Naive thymus-derived CD8-positive, alpha-beta T cell (primary cell): ENCODE measurements at places on chromosomes 1 and 21. TPM values are rescaled to one million over a fixed set of nuclear protein-coding genes. Genes with fewer than 3 reads are reported as not detected.
A peak's percentile ranks its signal among the peaks of the same experiment; 100 is the strongest.

The AMY2A gene
- not detected for polyA plus RNA-seq

The NUAK2 gene
- polyA plus RNA-seq, result 14.3 TPM

DNA sequence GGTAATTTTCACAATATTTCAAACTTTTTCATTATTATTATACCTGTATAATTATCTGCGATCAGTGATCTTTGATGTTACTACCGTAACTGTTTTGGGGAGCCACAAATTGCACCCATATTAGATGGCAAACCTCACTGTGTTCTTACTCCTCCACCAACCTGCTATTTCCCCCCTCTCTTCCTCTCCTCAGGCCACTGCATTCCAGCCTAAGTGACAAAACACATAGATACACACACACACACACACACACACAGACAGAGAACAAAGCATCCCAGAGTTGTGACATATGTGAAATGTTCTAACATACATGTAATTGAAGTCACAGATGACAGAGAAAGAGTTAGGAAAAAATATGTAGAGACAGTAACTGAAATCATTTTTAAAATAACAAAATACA is 18.5 kb downstream of the COP1 start:
- no peaks in the 10 kb centered on the region for H3K27me3 ChIP-seq
- peak overlapping the region; percentile 36 for H3K27ac ChIP-seq
- peaks cover 29% of the 10 kb centered on the region for H3K4me1 ChIP-seq
- H3K36me3 ChIP-seq, result peaks cover 9% of the 10 kb centered on the region
- peak overlapping the region; percentile 1 for H3K4me3 ChIP-seq
- no peak for DNase-seq

- peaks cover 14% of the 10 kb centered on the region for H3K27me3 ChIP-seq
- H3K4me1 ChIP-seq, result no peaks in the 10 kb centered on the region
- no peak for DNase-seq
- H3K4me3 ChIP-seq, result no peak overlapping the region
- no peaks in the 10 kb centered on the region for H3K36me3 ChIP-seq
- H3K27ac ChIP-seq, result no peak overlapping the region
Observed at GRCh38 chr1:65946376-65946775, 153.7 kb downstream of the PDE4B start.

DNA sequence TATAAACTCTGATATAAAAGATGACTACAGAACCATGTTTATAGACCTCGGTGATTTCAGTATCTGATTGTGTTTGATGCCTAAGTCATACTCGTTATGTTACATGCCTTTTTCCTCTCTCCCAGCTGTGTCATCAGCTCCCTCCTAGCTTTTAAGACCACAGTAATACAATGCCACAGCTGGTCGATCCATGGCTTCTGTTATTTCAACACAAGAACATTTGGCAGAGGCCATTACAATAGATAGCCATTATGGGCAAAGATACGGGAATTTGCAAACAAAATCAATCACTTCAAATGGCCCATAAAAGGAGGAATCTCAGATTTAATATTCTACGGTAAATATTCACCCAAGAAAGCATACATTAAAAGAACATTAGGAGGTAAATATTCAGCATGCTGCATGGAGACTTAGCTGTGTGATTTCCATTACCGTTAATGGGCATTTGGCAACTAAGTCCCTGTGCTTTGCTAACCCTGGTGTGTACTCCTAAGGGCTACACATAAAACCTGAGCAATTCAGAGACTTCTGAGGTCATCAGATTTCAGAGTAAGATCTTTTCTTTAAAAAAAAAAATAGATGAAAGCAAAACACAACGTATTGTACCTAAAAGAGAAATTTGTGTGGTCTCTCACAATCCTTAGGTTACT is 153.4 kb downstream of the PIGK start:
- no peaks in the 10 kb centered on the region for H3K36me3 ChIP-seq
- no peak overlapping the region for H3K4me3 ChIP-seq
- H3K27me3 ChIP-seq, result no peaks in the 10 kb centered on the region

GRCh38 chr1:68294367-68295066 is 62.2 kb upstream of the WLS start:
- H3K27me3 ChIP-seq, result peaks cover 19% of the 10 kb centered on the region
- H3K4me3 ChIP-seq, result no peak overlapping the region
- no peak overlapping the region for H3K27ac ChIP-seq
- no peak for DNase-seq

GRCh38 chr1:208239473-208240381 is 4.5 kb downstream of the PLXNA2 start:
- H3K4me1 ChIP-seq, result peaks cover 30% of the 10 kb centered on the region
- DNase-seq, result no peak
- H3K27me3 ChIP-seq, result peaks cover 15% of the 10 kb centered on the region

GRCh38 chr1:155938220-155938627 is 3.2 kb upstream of the RXFP4 start:
- peaks cover 2% of the 10 kb centered on the region for H3K36me3 ChIP-seq
- DNase-seq, result peak; percentile 57
- H3K27me3 ChIP-seq, result no peaks in the 10 kb centered on the region
- peak overlapping the region; percentile 7 for H3K27ac ChIP-seq

GRCh38 chr21:45632637-45633251 is 10.8 kb upstream of the PCBP3 start:
- peaks cover 2% of the 10 kb centered on the region for H3K27me3 ChIP-seq
- DNase-seq, result no peak
- no peak overlapping the region for H3K4me3 ChIP-seq
- H3K36me3 ChIP-seq, result no peaks in the 10 kb centered on the region
- no peak overlapping the region for H3K27ac ChIP-seq
